H1 (cell line): ENCODE measurements at places on chromosomes 5 and 9.

GRCh38 chr5:91245871-91246270, 137.2 kb downstream of the ARRDC3 start:
- no peaks in the 10 kb centered on the region for H3K4me1 ChIP-seq
- no peaks in the 10 kb centered on the region for H3K27me3 ChIP-seq
- DNase-seq, result no peak
- no peak overlapping the region for H3K4me3 ChIP-seq
- H3K27ac ChIP-seq, result no peak overlapping the region
- H3K36me3 ChIP-seq, result no peaks in the 10 kb centered on the region

DNA sequence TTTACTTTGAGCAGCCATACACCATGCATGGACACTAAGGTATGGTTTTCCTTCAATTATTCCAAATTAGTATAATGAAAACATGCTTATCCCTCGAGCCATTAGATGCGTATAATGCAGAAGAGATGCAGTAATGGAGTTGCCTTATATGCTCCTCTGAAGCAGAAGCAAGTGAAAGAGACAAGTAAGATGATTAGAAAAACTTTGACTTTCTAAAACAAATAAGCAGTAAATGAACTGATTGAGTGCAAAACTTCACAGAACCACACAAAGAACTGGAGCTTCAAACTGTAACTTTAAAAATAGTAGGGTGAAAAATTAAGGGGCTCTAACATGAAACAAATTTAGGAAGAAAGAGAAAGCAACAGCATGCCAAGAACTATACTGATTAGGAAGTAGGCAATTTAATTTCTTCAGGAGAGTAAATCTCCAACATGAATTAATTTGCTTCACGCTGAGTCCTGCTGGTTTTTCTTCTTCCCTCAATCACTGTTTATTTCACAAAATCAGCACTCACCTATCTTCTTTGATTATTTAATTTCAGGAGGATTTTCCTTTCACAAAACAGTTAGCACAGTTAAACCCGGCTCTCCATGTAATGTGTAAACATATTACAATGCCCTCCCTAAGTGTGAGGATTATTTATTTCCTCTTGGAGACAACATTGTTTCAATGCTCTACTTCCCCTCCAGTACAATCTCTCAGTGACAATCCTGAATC, 90.3 kb upstream of the PAM start:
- DNase-seq, result no peak
- no peak overlapping the region for H3K4me3 ChIP-seq
- H3K4me1 ChIP-seq, result no peaks in the 10 kb centered on the region
- H3K36me3 ChIP-seq, result no peaks in the 10 kb centered on the region
- H3K27me3 ChIP-seq, result no peaks in the 10 kb centered on the region

DNA sequence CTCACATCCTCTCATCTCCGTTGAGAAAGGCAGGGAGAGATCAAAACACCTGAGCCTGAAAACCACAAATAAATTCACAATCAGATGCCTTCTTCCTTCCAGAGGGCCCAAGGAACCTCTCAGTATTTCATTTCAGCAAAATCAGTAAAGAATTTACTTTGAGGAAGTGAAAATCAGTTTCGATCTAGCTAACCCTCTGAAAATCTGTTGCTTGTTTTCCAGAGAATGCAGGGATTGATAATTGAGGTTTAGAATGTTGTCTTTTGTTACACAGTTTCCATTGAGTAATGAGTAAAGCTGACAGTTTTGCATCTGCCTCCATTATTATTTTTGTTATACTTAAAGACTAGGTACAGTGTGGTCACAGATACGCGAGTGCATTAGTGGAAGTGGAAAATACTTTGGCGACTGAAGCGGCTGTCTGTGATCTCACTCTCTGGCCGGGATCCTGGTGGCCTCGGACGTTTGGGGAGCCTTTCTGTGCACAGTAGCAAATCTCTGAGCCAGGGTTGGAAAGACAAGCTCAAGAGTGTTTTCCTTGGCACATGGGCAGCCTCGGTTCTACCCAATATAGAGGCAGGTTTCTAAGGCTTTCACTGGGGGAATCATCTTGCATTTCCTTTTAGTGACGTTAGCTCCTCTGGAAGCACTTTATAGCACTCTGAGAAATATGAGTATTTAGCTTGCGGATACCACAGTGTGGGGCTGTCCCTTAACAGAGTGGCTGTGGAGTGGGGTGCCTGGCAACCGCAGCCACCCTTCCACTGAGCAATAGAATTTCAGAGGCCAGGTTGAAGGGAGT, 32.2 kb upstream of the ANGPTL2 start:
- H3K4me3 ChIP-seq, result no peak overlapping the region
- DNase-seq, result peak; percentile 33
- H3K27ac ChIP-seq, result 0 out of 2 replicates have a peak overlapping the region, but pooled peaks have one; percentile 48

GRCh38 chr9:128211186-128211980, 8.2 kb downstream of the DNM1 start:
- H3K4me3 ChIP-seq, result no peak overlapping the region
- no peak overlapping the region for H3K27ac ChIP-seq
- H3K4me1 ChIP-seq, result no peaks in the 10 kb centered on the region; the same call in 1 of the 2 replicates
- H3K27me3 ChIP-seq, result no peaks in the 10 kb centered on the region
- DNase-seq, result no peak

DNA sequence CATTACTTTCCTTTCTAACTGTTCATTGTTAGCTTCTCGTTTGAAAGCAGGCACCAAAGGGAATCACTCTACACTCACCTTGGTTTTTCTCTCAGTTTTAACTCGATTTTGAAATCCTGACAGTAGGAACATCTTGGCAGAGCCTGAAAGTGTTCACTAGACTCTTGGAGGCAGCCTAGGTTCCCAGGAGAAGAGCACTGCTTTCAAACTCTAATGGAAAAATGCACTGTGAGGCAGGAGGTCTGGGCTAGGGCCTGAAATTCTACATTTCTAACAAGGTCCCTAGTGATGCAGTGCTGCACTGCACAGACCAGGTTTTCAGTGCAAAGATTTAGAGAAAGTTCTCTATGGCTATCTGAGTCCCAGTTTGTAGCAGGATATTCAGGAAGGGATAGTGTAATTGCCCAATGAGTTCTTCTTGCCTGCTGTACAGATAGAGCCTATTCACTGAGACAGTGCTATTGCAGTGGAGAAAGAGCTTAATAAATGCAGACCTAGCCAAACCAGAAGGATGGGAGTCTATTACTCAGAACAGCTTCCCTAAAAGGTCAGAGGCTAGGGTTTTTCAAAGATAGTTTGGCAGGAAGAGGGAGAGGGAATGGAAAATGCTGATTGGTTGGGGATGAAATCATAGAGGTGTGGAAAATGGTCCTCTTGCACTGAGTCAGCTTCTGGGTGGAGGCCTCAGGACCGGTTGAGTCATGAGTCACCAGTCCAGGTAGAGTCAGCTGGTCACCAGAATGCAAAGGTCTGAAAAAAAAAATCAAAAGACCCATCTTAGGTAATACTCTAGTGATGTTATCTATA, 153.9 kb downstream of the GPBP1 start:
- no peaks in the 10 kb centered on the region for H3K36me3 ChIP-seq
- H3K27me3 ChIP-seq, result no peaks in the 10 kb centered on the region
- H3K27ac ChIP-seq, result no peak overlapping the region
- H3K4me3 ChIP-seq, result no peak overlapping the region

DNA sequence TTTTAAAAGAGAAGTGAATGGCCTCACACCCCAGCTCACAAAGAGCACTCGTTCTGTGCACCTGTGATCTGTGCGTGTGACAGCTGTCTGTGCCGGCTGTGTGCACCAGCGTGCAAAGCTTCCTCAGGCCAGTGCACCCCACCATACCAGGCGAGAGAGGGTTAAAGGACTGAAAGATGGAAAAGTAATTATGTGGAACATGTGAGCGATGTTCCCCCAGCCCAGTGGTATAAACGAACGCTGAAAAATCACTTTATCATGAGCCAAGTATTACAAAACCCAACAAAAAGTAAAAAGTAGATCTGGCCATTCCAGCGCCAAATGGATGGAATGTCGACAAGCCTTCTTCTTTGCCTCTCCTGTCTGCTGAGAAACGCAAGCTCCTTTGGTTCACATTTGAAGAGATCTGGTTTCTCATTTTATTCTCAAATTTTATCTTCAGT, 53.7 kb downstream of the IPPK start:
- no peak overlapping the region for H3K4me3 ChIP-seq
- H3K27me3 ChIP-seq, result no peaks in the 10 kb centered on the region
- DNase-seq, result no peak

GRCh38 chr9:112115970-112116753, 58.9 kb downstream of the SUSD1 start:
- no peak overlapping the region for H3K4me3 ChIP-seq
- no peak for DNase-seq
- no peak overlapping the region for H3K27ac ChIP-seq
- 0 out of 2 replicates have a peak, but pooled peaks cover 2% of the 10 kb centered on the region for H3K4me1 ChIP-seq
- no peaks in the 10 kb centered on the region for H3K27me3 ChIP-seq
- no peaks in the 10 kb centered on the region for H3K36me3 ChIP-seq

- no peak overlapping the region for H3K4me3 ChIP-seq
- H3K27ac ChIP-seq, result no peak overlapping the region
- no peak for DNase-seq
Measured at GRCh38 chr5:80935811-80936385, 24.3 kb upstream of the RASGRF2 start.

- no peak overlapping the region for H3K4me3 ChIP-seq
- H3K27ac ChIP-seq, result no peak overlapping the region
- H3K4me1 ChIP-seq, result no peaks in the 10 kb centered on the region
- H3K27me3 ChIP-seq, result no peaks in the 10 kb centered on the region
- no peaks in the 10 kb centered on the region for H3K36me3 ChIP-seq
Measured at GRCh38 chr5:8560776-8561175, 691.8 kb downstream of the MTRR start.

GRCh38 chr9:130881516-130881915, 15.1 kb downstream of the QRFP start:
- H3K27me3 ChIP-seq, result no peaks in the 10 kb centered on the region
- H3K4me3 ChIP-seq, result no peak overlapping the region
- no peak for DNase-seq
- no peaks in the 10 kb centered on the region for H3K4me1 ChIP-seq

DNA sequence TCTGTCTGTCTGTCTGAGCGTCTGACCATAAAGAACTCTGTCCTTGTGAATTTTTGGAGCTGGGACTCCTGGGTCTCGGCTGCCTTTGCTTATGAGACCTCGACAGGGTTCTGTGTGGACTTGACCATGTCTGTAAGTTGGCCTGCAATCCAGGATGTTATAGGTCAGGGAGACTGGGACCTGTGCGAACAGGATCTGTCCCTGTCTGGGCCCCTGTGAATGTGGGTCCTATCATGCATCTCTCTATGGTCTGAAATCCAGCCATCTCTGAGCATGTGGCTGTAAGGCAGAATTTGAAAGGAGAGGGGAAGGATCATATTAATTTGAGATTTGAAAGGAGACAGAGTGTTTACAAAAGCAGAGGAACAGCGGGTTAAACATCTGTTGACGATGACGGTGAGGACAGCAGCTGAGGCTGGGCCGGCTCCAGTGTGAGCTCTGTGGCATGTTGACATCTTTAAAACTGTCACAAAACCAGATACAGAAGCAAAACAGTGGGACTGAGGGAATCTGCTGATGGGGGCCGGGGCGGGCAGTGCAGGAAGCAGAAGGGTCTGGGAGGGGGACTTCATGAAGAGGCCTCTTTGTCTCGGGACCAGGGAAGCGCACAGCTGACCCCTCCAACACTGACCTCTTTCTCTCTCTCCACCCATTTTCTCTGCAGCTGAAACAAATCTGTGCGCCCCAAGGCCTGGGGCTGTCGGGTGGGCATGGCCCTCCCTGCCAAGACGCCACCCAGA, 19.1 kb upstream of the MVB12B start:
- no peak overlapping the region for H3K27ac ChIP-seq
- peaks cover 3% of the 10 kb centered on the region for H3K4me1 ChIP-seq
- H3K36me3 ChIP-seq, result no peaks in the 10 kb centered on the region
- no peaks in the 10 kb centered on the region for H3K27me3 ChIP-seq
- no peak overlapping the region for H3K4me3 ChIP-seq

- no peak overlapping the region for H3K27ac ChIP-seq
- H3K4me1 ChIP-seq, result no peaks in the 10 kb centered on the region; the same call in 1 of the 2 replicates
- H3K36me3 ChIP-seq, result peaks cover 2% of the 10 kb centered on the region; the same call in 1 of the 2 replicates
- no peak overlapping the region for H3K4me3 ChIP-seq
- no peak for DNase-seq
- no peaks in the 10 kb centered on the region for H3K27me3 ChIP-seq
Measured at GRCh38 chr5:134136221-134136631, 21.7 kb downstream of the TCF7 start.
